ENCODE measurements at places on chromosomes 1 and 21.

GRCh38 chr1:9629445-9630201 is 21.9 kb upstream of the PIK3CD start:
- DNase-seq, result peak; percentile 74

- DNase-seq, result no peak
Measured at GRCh38 chr1:234214129-234214910, 158.9 kb upstream of the COA6 start.

DNA sequence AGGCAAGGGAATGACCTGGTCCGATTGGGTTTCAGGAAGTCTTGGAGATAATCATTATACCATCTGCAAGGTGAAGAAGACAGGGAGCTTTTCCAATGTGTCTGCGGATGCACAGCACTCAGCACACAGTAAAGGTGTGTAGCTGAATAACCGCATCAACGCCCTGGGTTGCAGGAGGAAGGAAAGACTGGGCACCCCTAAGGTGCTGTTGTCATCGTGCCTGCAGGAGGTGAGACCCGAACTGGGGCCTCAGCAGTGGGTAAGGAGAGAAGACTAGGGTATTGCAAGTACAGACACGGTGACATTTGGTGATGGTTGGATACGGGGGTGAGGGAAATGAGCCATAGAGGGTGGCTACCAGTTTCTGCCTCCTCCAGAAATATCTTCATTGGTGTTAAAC is 1.1 kb upstream of the TRIM62 start:
- DNase-seq, result no peak

DNA sequence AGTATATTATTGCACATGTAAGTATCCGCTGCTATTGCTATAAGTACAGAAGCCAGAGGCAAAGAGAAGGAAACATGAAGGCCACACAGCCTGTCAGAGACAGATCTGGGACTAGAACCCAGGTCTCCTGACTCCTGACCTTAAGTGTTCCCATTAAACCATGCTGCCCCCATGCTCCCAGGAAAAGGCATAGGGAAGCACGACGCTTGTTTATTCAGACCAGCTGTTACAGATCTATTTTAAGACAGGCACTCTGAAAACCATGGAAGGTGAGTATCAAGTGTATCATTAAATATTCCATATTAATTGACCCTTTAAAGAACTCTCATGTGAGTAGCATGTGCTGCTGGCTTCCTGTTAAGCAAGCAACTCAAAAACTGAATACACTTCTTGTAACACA is 11.4 kb downstream of the VAV3 start:
- no peak for DNase-seq

- DNase-seq, result no peak
Measured at GRCh38 chr1:43446881-43447835, 6.6 kb downstream of the HYI start.

DNA sequence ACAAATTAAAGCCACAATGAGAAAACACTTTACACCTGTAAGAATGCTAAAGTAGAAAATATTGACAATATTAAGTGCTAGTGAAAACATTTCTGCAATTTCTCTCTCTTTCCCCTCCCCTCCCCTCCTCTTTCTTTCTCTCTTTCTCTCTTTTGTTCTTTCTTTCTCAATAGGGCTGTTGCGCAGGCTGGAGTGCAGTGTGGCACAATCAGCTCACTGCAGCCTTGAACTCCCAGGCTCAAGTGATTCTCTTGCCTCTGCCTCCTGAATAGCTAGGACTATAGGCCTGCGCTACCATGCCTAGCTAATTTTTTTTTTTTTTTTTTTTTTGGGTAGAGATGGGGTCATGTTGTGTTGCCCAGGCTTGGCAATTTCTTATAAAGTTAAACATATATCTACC is 5.9 kb upstream of the SHISAL2A start:
- DNase-seq, result no peak

DNA sequence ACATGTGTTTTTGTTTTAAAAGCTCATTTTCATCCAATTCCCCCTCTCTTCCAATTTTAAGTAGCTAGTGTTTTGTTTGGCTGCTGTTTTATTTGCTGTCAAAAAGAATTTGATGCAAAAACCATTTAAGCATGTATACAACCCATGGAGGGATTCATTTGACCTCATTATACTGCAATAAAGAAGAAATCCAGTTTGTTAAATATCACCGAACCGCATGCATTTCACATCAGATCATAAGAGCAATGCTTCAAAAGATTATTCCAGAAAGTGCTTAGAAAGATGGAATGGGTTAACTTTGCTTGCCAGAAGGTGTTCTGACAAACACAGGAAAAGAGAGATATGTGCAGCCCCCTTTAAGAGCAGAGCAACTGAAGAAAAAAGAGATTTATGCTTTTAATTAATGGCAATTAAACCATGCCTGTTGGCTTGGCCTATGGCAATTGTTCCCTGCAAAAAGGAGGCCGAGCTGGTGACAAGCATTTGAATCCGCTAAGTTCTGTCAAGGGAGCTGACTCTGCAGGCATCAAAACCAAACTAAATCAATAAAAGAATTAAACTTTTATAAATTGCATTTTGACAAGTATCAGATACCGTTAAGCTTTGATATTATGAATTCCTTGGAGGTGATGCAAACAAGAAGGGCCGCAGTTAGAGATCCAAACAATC is 14.4 kb upstream of the BARHL2 start:
- DNase-seq, result no peak

- no peak for DNase-seq
Measured at GRCh38 chr1:24347159-24347934, 28.2 kb downstream of the GRHL3 start.

DNA sequence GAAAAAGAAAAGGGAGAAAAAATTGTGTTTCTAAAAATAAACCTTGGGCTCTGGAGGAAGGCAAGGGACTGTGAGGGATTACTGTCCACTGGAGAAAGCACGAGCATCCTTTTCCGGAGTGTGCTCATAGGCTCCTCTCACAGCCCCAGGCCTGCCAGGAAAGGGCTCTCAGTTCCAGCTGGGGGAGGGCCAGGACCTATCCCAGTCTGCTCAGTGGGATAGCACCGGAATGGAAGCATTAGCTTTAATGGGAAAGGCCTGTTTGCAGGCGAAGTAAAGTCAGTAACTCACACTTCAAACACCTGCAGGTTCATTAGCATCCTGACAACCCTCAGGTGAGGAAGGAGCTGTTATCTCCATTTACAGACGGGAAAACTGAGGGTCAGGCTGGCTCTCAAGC is 113.9 kb upstream of the USP24 start:
- no peak for DNase-seq

- no peak for DNase-seq
Measured at GRCh38 chr1:51215169-51215568, 20.9 kb upstream of the RNF11 start.

DNA sequence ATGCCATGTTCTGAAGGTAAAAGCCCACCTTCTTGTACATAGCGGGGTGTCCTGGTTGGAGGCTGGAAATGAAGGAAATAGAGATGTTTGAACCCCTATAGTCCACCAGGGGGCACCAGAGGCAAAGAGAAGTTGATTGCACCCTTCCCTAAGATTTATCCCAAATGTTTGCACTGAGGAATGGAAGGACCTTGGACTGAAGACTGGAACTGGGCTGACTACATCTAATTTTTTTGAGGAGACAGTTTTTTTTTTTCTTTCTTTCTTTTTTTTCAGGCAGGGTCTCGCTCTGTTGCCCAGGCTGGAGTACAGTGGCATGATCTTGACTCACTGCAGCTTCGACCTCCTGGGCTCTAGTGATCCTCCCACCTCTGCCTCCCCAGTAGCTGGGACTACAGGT is 55.3 kb upstream of the EIF4G3 start:
- no peak for DNase-seq

- DNase-seq, result no peak
Measured at GRCh38 chr1:206496131-206496793, 11.1 kb upstream of the RASSF5 start.

DNA sequence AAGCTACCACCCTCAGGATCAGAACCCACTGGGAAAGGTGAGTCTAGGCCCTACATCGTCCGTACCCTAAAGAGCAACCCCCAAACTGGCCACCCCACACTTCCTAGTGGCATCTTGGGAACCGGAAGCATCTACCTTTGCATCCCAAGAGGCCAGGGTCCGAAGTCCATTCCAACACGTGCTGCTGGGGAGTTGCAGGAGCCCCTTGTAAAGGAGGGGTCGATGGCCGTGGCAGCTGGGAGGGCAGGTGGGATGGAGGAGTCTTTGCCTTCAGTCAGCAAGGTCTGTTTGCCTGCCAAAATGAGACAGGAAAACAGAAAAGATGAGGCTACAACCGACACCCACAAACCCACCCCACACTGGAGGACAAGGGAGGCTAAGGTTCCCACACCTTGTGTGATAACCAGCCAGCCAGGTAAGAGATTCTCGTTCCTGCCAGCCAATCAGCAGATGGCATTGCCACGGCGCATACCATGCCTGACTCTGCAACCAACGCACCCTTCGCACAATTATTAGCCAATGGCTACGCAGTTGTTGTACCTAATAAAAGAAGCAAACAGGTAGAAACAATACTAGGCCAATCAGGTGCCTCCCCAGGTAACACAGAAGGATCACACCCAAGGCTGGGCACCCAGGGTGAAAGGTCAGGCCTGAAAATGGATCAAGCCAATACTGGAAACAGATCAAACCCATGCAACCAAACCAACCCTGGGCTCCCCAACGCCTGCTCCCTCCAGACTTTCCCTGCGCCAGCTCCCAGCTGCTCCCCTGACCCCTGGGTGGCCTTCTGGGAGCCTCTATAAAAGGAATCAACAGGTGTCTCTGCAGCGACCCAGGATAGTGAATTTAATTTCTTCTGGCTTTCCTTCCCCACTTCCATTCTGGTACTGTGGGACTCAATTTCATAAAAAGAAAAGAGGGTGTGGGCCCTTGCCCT is 35.6 kb downstream of the CASZ1 start:
- no peak for DNase-seq

DNA sequence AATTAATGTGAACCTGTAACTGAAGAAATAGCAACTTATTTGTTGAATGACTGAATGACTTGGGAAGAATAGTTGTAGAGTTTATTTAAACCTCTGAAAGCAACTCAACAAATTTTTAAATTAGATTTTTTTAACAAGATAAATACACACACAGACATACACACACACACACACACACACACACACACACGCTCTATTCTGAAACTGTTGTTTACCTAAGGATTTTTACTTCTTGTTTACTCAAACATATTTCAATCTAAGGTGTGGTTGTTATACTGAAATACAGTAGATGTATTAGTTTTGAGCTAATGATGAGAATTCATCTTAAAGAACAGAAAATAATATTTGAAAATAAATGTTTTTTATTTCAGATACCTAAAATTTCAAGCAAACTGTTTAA is 11.5 kb downstream of the ACADM start:
- DNase-seq, result no peak

- no peak for DNase-seq
Measured at GRCh38 chr1:218546314-218546713, 201.2 kb downstream of the TGFB2 start.

DNA sequence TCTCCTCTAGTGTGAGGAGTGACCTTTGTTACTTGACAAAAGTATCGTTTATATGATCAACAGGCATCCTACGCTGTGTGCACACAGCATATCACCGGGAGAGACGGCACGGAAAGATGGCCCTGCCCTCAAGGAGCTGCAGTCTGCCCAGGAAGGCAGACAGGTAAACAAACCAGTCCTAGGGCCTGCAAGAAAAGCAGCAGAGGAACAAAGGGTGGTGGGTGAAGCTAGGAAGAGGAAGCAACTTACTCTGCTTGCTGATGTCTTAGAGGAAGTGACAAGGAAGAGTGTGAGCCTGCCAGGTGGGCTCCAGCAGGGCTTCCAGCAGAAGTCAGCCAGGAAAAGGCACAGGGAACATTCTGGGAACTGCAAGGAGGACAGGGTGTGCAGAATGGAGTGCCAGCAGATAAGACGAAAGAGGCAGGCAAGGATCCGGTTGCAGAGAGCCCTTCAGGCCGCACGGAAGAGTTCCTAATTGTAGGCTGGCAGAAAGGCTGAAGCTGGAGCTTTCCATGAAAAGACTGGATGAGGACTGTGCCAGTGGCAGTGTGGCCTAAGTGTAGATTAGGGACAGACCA is 106.7 kb downstream of the SLC45A1 start:
- peak; percentile 60 for DNase-seq

DNA sequence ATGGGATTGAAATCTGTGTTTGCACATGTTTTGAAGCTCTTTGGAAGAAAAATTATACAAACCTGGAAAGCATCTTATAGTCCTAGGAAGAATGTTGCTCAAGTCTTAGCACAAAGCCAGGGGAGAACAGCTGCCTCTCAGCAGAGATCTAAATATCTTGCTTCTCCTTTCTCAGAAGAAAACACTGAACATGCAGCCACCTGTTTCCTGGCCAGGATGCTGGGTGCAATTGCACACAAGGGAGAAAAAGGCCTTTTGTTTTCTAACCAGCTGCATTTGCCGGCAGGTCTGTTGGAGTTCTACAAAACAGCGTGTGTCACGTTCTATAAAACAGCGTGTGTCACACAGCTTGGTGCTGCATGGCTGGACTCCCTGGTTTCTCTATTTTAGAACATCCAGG is 259.6 kb upstream of the PLD5 start:
- no peak for DNase-seq

GRCh38 chr1:196558411-196558810 is 49.8 kb downstream of the KCNT2 start:
- no peak for DNase-seq

GRCh38 chr1:184734980-184735379 is 19.7 kb downstream of the EDEM3 start:
- no peak for DNase-seq

DNA sequence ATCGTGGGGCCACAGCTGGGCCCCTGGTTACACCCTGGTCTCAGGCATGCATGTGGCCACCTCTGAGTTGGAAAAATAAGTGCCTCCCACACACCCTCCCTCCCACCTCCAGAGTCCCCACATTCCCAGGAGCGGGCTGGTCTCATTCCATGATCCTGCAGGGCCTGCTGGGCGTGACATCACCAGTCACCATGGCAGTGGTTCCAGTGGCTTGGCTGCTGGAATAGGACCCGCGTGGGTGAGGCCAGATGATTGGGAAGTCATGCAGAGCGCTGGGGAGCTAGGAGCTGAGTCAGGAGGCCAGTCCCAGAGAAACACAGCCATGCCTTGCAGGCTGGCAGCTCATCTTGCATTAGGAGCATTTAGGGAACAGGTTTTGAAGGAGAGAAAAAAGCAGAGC is 125.4 kb upstream of the TMEM51 start:
- DNase-seq, result no peak

GRCh38 chr1:204704794-204705492 is 19.4 kb upstream of the LRRN2 start:
- DNase-seq, result no peak

DNA sequence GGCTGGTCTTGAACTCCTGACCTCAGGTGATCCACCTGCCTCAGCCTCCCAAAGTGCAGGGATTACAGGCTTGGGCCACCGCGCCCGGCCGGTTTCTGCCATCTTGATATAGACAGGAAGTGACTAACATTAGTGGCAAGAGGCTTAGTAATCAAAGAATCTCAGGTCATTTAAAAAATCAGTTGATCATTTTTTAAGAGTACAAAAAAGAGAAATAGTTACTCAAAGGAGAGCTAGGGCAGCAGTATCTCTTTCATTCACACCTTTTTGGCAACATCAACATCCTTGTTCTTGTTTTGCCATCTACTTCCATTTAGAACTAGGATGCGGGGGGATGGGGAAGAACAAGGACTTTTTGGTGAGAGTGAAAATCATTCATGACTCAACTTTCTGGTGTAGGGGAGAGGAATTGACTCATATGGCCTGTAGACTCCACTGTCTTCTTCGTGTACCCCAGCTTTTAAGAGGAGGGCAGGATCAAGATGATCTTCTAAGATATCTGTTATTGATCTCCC is 8.8 kb downstream of the FCRLB start:
- DNase-seq, result no peak

GRCh38 chr21:32812035-32812434 is 40.5 kb upstream of the PAXBP1 start:
- no peak for DNase-seq

- DNase-seq, result peak; percentile 40
Measured at GRCh38 chr1:61253059-61253735, 170.8 kb downstream of the NFIA start.

Data from KG1 (cell line).